Neuronal stem cell (in vitro differentiated cells): ENCODE measurements at places on chromosomes 7 and 10.

DNA sequence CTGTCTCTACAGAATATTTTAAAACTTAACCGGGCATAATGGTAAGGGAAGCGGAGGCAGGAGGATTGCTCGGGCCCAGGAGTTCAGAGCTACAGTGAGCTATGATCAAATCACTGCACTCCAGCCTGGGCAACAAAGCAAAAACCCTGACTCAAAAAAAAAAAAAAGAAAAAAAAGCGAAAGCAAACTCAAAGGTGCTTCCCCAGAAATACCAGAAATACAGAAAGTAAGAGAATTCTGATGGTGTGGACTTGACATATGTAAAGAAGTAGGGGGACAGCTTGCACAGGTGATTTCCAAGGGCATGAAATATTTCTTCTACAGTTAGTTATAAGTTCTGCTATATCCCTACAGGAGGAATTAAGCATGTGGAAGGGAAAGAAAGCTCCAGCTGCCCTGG is 69.7 kb upstream of the APBB1IP start:
- no peak for DNase-seq

- DNase-seq: peak; percentile 68
Observed at GRCh38 chr7:149005427-149006344, 22.6 kb downstream of the PDIA4 start.

GRCh38 chr10:79070081-79070605 is 1.4 kb downstream of the ZMIZ1 start:
- peak; percentile 57 for DNase-seq

DNA sequence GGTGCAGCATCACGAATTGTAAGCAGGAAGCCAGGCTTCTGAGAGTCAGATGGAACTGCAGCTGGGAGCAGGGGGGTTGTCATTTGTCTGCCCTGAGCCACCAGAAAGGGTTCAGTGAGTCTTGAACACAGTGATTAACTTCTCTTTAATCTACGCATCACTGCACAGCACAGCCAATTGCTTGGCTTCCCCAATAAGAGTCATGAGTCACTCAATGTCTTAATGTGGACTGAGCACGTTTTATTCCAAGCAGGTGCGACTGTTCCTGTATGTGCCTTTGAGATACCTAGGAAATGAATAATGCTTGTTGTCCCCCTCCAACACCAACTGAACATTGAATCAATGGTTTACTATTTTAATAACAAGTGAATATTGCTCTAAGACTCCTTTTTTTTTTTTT is 26.0 kb upstream of the PLEKHA1 start:
- peak; percentile 60 for DNase-seq

- DNase-seq: no peak
Observed at GRCh38 chr10:529468-530230, 159.8 kb downstream of the DIP2C start.

GRCh38 chr10:8400892-8401291 is 346.4 kb downstream of the GATA3 start:
- DNase-seq: no peak

GRCh38 chr10:29473406-29474100 is 161.2 kb downstream of the SVIL start:
- no peak for DNase-seq

- DNase-seq: no peak
Observed at GRCh38 chr10:33927347-33927746, 592.9 kb upstream of the NRP1 start.

GRCh38 chr10:124198125-124198501 is 104.7 kb upstream of the CHST15 start:
- DNase-seq: no peak

GRCh38 chr10:15464381-15464780 is 93.3 kb upstream of the FAM171A1 start:
- DNase-seq: no peak

- no peak for DNase-seq
Observed at GRCh38 chr7:157476201-157476600, 139.4 kb downstream of the DNAJB6 start.

GRCh38 chr7:94706996-94707740 is 51.2 kb upstream of the SGCE start:
- no peak for DNase-seq

DNA sequence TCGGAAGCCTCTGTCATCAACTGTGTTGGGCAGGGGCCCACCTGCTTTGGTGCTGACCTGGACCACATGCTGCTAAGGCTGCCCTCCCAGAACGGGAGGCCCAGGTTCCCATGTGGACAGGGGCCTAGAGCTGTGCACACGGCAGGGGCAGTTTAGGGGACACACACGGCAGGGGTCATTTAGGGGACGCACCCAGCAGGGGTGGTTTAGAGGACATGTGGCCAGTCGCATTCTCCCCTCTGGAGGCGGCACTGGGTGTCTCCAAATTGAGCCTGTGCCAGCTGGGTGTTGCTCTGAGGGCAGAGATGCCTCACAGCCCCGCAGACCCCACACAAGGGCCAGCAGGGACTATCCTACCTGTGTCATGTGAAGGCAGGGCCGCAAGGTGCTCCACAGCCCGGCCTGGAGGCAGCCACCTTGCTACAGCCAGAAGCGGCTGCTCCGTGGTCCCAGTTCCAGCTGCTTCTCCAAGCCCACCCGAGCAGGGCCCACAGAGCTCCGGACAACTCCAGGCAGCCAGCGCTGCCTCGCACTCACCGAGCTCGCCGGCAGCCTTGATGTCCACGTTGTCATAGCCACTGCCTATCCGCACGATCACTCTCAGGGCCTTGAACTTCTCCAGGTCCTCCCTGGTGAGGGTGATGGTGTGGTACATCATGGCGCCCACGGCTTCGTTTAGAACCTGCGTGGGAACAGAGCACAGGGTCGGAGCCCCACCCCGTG is 60.7 kb downstream of the ZRANB1 start:
- no peak for DNase-seq

- no peak for DNase-seq
Observed at GRCh38 chr10:31635415-31636065, 293.1 kb downstream of the ARHGAP12 start.
